ENCODE measurements at places on chromosomes 11 and 22.

GRCh38 chr22:31840585-31840984 lies 86.8 kb downstream of the DEPDC5 start:
- no peak for DNase-seq

DNA sequence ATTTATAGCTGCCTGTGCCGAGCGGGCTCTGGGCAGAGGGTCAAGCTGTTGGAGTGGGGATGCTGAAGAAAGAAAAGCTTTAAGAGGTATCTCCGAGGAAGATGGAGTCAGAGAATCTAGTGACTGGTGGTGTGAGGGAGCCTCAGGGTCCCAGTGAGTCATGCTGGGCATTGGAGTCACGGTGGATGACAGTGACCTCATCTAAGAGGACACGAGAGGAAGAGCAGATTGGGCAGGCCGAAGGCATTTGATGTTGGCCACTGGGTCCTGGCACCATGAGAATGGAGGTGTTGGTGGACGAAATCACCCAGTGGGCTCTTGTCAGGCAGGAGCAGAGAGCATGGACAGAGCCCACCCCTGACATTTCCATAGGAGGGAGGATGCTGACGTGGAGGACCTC lies 68.4 kb downstream of the TBC1D22A start:
- no peak for DNase-seq

DNA sequence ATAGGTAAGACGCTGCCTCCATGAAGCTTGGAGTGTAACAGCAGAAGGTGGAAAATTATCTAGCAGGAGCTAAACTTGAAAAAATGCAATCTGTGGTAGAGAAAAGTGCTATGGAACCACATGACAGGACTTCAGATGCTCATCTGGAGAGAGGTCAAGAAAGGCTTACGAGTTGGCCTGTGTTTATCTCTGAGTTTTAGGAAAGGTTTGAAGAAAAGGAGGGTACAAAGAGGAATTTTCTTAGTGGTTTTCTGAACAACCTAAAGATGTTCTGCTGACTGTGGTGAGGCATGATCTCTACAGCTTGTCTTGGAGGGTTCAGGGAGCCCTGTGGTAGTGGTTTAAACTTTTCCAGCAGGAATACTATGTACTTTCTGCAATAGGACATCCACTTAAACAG lies 8.2 kb downstream of the FJX1 start:
- no peak for DNase-seq

- DNase-seq, result no peak
Measured at GRCh38 chr11:67651976-67652781, 1.6 kb upstream of the ACY3 start.

DNA sequence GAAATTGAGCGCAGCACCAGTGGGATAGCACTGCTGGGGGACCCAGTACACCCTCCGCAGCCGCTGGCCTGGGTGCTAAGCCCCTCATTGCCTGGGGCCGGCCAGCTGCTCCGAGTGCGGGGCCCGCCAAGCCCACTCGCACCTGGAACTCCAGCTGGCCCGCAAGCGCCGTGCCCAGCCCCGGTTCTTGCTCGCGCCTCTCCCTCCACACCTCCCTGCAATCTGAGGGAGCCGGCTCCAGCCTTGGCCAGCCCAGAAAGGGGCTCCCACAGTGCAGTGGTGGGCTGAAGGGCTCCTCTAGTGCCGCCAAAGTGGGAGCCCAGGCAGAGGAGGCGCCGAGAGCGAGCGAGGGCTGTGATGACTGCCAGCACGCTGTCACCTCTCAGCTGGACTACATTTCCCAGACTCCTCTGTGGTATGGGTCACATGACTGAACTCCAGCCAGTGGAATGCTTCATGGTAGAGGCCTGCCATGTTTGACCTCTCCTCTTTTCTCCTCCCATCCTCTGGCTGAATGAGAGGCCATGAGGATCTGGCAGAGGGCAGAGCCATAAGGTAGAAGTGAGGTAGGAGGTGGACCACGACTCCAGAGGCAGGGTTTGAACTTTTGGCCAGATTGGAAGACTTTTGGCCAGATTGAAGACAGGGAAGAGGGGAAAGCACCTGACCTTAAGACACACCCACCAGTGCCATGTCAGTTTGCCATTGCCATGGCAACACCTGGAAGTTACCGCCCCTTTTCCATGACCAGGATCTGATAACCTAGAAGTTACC lies 6.2 kb downstream of the MRGPRD start:
- DNase-seq, result no peak

DNA sequence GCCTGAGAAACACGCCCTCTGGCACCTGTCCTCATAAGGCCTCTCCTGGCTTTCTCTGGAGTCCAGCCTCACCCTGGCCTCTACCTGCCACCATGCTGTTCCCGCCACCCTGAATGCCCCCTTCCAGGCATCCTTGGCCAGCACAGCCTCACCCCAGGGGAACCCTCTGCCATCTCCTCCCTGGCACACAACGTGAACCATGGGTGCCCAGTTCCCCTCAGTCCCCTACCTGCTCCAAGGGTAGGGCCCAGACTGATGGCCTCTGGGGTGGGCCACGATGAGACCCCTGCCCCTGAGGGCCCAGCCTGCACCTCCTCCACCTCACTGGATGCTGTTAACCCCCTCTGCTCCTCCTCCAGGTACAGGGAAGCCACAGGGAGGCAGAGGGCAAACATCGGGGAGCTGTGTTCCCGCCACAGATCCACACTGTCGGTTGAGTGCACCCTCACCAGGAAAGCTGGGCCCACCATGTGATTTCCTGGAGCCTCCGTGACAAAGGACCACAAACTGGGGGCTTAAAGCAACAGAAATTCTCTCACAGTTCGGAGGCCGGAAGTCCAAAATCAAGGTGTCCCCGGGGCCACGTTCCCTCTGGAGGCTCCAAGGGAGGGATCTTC lies 169.6 kb downstream of the BRD1 start:
- no peak for DNase-seq

DNA sequence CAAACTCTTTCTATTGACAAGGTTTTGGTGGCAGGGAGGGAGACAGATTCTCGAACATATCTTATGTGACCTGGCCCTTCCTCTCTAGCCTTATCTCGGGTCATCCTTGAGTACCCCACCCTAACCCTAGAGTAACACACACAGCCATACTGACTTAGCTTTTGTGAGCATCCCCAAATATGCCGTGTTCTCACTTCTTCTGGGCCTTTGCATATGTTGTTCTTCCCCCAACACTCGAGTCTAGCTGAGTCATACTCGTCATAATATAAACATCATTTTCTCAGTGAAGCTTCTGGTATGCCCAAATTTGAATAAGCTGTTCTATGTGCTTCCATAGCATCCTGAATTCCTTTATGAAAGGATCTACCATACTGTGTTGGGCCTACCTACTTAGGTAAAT lies 8.0 kb downstream of the TTC17 start:
- DNase-seq, result no peak

- DNase-seq, result no peak
Measured at GRCh38 chr22:37953062-37953436, 352 bp downstream of the C22orf23 start.

DNA sequence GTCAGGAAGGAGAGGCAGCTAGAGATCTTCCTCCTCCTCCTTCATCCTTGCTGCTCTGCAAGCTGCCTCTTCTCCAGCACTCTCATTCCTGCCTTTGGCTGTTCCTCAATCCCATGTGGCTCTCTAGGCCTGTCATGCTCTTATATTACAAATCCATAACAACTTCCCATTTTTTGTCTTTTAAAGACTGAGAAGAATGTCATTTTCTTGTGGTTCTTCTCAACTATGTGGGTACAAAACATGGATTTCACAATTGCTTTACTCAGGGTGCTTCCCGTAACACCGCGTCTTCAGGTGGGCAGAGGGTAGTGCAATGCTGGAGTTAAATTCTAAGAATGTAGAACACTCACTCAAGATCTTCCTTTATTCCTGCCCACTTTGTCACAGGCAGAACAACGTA lies 6.8 kb upstream of the CAT start:
- DNase-seq, result no peak

DNA sequence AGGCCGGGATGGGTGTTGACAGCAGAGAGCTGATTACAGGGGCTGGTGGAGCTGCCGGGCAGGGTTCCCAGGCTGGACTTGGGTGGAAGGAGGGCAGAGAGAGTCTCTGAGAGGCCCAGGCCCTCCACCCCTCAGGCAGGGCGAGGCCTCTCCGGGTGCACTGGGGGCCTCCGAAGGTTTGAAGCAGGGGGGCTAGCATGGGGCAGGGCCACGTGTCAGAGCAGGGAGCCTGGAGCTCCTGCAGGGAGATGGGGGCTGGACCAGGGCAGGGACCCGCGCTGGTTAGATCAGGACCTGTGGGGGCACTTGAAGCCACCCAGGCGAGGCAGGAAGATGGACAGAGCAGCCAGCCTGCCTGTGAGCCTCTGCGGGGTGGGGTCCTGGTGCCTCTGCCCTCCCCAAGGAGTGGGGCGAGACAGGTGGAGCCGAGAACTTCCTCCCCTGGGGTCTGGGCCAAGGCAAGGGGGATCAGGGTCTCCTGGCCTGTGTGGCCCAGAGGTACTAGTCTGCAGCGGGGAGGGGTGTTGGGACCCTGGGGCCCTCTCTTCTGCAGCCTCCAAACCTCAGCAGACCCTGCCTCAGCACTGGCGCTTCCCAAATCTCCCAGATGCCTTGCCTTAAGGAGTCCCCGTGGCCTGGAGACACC lies 911 bp downstream of the PANX2 start:
- DNase-seq, result no peak

GRCh38 chr11:126561327-126561893 lies 205.9 kb downstream of the ST3GAL4 start:
- no peak for DNase-seq

GRCh38 chr22:27445881-27446280 lies 355.7 kb downstream of the MN1 start:
- DNase-seq, result no peak

- DNase-seq, result no peak
Measured at GRCh38 chr11:2582351-2582945, 117.3 kb downstream of the KCNQ1OT1 start.

- DNase-seq, result no peak
Measured at GRCh38 chr11:12069066-12069676, 41.2 kb upstream of the MICAL2 start.

DNA sequence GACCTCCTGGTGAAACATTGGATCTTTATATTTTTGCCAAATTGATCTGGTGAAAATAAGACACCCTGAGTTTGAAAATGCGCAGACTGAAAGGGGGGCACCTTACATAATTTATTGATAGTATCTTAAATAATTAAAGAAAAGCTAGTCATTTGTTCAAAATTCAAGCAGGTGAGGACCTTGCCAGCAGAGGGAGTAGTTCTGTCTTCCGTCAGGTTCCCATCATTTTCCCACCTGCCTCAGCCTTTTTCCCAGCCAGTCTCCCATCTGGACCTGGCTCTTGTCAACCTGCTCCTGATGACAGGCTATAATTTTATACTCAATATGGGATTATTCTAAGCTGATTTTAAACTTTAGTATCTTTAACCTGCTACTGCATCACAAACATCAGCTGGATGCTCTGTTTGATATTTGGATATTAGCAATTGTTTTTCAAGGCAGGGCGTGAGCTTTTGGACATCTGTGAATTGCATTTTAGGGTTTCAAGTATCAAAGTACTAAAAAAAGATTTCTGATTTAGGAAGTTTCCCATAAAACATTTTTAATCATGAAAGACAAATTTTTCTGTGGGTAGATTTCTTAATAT lies 132.0 kb downstream of the ELP4 start:
- DNase-seq, result no peak

DNA sequence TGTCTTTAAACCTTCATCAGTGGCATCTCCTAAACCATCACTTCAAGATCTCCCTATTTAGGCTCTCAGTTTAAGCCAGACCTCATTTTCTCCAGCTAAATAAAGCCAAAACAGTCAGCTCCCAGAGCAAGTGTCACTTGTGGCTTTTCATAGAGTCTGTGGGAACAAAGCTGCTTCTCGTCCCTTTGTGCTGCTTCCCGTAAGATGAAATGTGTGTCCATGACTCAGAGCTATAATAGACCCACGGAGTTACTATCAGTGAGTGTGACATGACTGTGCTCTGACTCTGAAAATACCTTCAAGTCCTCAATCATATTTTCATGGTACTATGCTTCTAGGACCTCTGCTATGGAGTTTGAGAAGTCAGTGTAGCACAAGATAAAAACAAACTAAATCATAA lies 57.3 kb upstream of the SLN start:
- DNase-seq, result no peak

GRCh38 chr11:106695506-106695905 lies 322.8 kb downstream of the GUCY1A2 start:
- no peak for DNase-seq

- DNase-seq, result no peak
Measured at GRCh38 chr11:2770096-2770751, 70.4 kb upstream of the KCNQ1OT1 start.

GRCh38 chr11:47786373-47786772 lies 19.2 kb upstream of the FNBP4 start:
- DNase-seq, result no peak

Measured in stimulated activated CD8-positive, alpha-beta memory T cell treated with anti-CD3 and anti-CD28 coated beads, Interleukin-7, amount 100 ng/mL, for 24 hours (primary cell).